NCI-H526 (cell line): ENCODE measurements at places on chromosomes 3 and 15.

GRCh38 chr3:169266351-169266750 is 397.2 kb downstream of the MECOM start:
- DNase-seq = no peak

GRCh38 chr3:100103558-100104441 is 10.5 kb downstream of the FILIP1L start:
- DNase-seq = peak; percentile 77

- DNase-seq = no peak
These were observed 6.7 kb downstream of the ZBTB47 start for GRCh38 chr3:42660131-42660715.

- peak; percentile 33 for DNase-seq
These were observed 53.2 kb downstream of the LHFPL4 start for GRCh38 chr3:9500108-9501050.

GRCh38 chr3:161859865-161860450 is 363.4 kb downstream of the OTOL1 start:
- DNase-seq = no peak

DNA sequence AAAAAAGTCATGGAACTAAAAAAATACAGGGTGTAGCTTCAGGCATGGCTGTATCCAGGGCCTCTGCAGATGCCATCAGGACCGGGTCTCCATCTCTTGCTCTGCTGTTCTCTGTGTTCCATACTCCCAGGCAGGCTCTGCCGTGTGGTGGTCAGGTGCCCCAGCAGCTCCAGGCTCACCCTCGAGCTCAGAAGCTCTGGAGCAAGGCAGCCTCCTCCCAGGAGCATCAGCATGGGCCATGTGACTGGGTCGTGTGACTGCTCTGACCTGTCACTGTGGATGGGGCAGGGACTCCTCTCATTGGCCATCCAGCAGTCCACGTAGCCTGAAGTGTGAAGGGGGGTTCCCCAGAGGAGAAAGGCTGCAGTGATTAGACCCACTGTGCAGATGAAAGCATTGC is 8.5 kb downstream of the FBLN2 start:
- DNase-seq = no peak

DNA sequence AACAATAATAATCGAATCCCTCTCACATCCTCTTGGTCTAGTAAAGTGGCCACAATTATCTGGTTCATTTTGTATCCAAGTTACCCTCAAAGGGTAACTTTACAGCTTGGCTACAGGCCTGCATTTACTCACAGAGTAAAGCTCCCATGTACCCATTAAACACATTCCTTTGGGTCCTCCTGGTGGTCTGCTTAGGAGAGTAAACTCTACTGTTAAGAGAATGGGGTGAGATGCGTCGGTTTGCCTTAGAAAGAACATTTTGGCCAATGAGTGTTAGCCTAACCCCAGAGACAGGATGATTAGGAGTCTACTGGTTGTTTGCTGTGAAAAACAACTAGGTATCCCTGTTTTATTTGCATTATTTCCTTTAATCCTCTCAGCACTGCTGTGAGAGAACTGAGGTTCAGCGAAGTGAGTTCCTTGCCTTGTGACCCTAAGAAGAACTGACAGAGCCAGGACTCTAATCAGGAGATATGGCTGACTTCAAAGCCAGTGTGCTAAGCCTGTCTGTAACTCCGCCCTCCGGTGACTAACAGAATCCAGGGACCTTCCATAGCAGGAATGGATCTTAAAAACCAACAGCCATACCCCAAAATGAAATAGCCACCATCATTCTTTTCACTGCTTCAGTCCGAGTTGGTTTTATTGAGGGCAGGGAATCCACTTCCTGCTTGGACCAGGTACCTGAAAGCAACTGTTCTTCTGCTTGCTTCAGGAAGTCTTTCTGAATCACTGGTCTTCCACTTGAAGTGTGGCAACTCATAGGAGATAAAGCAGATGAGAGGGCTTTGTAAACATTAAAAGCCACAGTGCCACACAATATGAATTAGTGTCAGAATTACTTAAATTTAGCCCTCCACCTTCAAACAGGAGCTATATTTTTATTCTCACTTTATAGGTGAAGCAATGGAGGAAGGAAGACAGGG is 317.3 kb upstream of the WNT5A start:
- no peak for DNase-seq

DNA sequence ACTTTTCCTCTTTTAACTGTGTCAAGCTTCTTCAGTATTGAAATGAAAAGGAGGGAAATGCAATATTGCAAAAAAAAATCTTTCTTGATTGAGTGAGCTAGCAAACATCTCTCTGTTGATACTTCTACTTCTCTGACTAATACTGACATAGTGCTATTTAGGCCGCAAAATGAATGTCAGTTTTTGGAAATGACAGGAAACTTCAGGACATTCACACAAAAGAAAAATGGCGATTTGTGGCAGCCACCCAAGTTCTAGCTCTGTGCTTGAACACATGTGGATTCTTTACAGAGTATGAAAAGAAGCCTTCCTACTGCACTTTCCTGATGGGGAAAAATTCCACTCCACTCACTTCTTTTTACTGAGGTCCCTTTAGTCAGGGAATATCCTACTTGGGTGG is 486.8 kb upstream of the ALCAM start:
- DNase-seq = no peak

GRCh38 chr3:197959500-197959890 is 522 bp upstream of the LMLN start:
- DNase-seq = no peak

GRCh38 chr3:15556512-15556911 is 35.0 kb upstream of the COLQ start:
- DNase-seq = no peak

DNA sequence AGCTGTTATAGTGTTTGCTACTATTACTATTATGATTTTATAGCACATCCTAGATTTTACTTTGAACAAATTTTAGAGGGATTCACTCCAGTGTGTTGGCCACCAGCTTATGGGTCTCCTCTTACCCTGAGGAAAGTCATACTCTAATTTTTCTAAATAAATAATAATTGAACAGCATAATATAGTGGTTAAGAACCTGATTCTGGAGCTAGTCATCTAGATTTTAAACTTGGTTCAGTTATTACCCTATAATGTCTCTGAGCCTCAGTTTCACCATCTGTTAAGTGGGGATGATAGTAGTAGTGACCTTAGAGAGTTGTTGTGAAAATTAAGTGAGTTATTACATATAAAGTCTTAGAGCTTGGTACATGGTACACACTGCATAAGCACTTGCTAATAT is 30.7 kb upstream of the TOPAZ1 start:
- DNase-seq = no peak

GRCh38 chr3:39960515-39961191 is 151.2 kb downstream of the MYRIP start:
- no peak for DNase-seq

DNA sequence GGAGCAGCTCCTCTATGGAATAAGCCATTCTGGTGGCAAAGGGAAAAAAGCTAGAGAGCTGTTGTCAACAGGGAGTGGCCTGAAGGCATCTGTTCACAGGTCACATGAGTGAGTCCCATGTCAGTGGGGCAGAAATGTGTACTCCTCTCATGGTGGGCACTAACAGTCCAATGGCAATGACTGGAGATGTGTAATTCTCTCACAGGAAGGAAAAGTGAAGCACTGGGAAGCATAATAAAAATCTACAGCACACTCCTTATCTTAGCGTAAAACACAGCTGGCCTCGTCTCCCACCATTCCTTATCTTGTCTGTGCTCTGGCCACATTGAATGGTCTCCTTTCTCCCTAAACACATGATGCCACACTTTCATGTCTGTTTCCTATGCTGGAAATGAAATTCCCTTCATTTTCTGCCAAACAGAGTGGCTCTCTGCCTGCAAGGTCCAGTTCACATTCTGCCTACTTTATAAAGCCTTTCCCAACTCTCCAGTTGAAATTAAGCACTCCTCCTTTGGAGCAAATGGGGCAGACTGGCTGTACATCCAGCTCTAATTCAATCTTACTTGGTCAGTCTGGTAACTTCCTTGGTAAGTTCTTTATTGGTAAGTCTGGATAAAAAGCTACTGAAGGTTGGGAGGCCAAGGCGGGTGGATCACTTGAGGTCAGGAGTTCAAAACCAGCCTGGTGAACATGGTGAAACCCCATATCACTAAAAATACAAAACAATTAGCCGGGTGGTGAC is 139.8 kb downstream of the RPL22L1 start:
- no peak for DNase-seq

DNA sequence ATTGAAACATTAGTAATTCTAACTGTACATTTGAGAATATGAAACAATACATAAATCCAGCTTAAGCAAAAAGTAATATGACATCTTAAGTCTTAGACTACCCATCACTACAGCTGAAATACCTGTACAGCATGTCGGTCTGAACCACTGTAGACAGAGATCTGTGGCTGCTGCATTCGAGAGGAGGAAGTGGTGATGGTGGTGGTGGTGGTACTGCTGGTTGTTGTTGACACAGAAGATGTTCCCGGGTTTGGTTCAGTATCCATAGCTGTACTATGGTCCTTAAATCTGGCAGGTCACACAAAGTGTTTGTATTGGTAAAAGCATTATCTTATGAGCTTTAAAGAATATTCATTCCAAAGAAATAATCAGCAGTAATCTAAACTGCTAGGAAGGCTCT is 2.9 kb downstream of the PHC3 start:
- DNase-seq = no peak

DNA sequence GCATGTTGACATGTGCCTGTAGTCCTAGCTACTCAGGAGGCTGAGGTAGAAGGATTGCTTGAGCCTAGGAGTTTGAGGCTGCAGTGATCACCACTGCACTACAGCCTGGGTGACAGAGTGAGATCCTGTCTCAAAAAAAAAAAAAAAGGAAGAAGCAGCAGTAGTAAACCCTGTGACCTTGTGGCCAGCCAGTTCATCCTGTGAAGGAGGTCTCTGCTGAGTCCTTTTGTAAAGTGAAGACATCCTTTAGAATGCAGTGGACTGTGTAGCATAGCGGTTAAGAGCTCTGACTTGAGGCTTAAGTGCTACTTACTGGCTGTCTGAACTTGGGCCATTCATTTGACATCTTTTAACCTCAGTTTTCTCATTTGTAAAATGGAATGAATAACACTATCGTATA is 8.3 kb downstream of the EXOSC7 start:
- no peak for DNase-seq

GRCh38 chr3:55511895-55512570 is 24.9 kb upstream of the WNT5A start:
- DNase-seq = no peak

- no peak for DNase-seq
These were observed 44.3 kb upstream of the SLC24A5 start for GRCh38 chr15:48076454-48076853.

DNA sequence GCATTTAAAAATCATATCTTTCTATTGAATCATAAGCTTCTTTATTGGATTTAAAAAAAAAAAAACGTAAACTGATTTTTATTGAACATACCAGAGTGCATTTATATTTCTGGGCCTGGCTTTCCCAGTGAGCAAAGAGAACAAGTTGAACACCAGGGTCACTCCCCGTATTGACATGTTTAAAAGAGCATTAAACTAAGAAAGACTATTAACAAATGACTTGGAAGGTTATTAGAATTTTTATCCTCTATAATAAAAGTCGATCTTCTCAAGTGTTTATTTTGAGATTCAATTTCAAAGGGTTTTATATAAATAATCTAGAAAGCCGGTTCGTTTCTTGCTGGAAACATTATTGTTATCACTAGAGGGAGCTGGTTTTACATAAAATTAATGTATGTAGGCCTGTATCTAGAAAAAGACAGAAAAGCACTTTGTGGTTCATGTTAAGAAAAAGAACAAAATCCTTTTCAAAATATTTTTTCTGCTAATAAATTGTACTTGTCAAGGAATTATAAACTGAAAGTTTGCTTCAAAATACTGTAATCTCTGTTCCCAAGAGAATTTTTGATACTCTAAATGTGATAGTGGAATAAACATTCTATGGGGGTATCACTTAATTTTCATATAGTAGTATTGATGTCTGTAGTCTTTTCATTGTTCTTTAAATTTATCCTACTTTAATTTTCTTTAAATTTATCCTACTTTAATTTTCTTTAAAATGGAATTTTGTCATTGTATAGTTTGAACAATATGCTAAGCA is 321.8 kb upstream of the MME start:
- no peak for DNase-seq

- DNase-seq = no peak
These were observed 99.7 kb downstream of the XXYLT1 start for GRCh38 chr3:195171093-195171873.

DNA sequence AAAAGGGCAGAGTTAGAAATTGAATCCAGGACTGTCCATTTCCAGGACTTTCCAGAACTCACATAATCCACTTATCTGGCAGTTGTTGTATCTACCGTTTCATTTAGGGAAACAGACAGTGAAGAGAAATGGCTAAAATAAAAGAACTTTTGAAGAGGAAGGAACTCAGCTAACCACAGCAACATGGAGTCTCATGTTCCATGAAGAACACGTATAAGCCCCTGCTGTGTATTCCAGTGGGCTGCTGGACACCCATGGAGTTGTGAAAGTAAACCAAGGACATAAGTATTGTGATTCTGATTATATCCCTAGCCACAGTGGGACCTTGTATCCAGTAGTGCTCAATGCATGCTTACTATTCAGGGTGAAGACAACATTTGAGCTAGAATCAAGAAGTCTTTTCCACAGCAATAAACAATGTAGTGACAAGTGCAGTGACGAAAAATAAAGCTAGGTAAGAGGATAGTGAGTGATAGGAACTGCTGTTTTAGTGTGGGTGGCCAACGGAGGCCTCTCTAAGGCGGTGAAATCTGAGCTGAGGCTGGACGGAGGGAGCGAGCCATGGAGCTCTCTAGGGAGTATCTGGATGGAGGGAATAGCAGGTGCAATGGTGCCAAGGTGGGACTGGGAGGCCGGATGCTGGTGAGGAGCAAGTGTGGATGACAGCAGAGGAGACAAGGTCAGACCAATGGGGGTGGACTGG is 26.8 kb upstream of the TRH start:
- DNase-seq = no peak
